Thymus (tissue), 14 donors: ENCODE measurements at places on chromosomes 2 and 18. TPM values are rescaled to one million over a fixed set of nuclear protein-coding genes. Genes with fewer than 3 reads are reported as not detected.

DNA sequence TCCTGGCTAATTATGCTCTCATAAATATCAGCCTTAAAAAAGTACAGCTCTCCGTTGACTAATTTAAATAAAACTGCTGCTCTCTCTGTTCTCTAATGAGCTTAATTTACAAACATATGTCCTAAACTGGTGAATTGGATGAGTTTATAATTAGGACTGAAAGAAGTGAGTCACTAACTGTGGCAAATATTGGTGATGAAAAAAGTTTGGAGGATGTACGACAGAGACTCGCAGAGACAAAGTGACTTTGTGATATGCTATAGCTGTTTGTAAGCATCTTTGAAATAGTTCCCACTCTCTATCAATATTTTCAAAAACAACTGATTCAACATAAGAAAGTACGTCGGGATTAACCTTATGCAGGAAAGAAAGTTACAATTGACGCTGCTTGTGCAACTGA lies 138.9 kb upstream of the TMEFF2 start:
- DNase-seq: no peak
- no peak overlapping the region for H3K27ac ChIP-seq
- no peaks in the 10 kb centered on the region for H3K27me3 ChIP-seq
- no peak overlapping the region for H3K4me3 ChIP-seq

The SH3RF3 gene
- polyA plus RNA-seq: 8.2 TPM

DNA sequence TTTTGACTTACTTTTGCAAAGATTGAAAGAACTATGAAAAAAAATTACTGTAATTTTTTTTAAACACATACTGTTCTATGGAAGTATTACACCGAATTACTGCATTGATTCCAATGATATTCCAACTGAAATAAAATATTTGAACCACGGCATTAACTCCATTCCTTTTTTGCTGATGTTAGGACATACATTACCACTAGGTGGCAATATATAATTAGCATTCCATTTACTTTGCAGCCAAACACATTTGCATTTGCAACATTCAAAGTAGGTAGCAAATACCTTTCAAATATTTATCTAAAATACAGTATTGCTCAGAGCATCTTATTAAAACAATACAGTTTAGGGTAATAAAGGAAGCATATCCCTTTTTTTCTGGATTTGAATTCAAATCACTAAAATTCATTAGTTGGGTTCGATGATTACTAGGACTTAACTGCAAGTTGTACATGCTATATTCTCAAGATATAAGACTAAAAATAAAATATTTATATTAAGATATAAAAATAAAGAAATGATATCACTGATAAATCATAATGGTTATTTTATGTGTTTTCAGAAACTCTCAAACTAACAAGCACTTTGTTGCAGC lies 31.3 kb downstream of the LANCL1 start:
- H3K27me3 ChIP-seq: no peaks in the 10 kb centered on the region
- H3K4me1 ChIP-seq: no peaks in the 10 kb centered on the region
- H3K27ac ChIP-seq: no peak overlapping the region
- H3K36me3 ChIP-seq: peaks cover 9% of the 10 kb centered on the region
- DNase-seq: peak; percentile 11

The UXS1 gene
- polyA plus RNA-seq: 21.6 TPM

GRCh38 chr2:194700726-194701125 lies 956.3 kb upstream of the SLC39A10 start:
- H3K36me3 ChIP-seq: no peaks in the 10 kb centered on the region
- H3K4me1 ChIP-seq: no peaks in the 10 kb centered on the region
- H3K27me3 ChIP-seq: no peaks in the 10 kb centered on the region

DNA sequence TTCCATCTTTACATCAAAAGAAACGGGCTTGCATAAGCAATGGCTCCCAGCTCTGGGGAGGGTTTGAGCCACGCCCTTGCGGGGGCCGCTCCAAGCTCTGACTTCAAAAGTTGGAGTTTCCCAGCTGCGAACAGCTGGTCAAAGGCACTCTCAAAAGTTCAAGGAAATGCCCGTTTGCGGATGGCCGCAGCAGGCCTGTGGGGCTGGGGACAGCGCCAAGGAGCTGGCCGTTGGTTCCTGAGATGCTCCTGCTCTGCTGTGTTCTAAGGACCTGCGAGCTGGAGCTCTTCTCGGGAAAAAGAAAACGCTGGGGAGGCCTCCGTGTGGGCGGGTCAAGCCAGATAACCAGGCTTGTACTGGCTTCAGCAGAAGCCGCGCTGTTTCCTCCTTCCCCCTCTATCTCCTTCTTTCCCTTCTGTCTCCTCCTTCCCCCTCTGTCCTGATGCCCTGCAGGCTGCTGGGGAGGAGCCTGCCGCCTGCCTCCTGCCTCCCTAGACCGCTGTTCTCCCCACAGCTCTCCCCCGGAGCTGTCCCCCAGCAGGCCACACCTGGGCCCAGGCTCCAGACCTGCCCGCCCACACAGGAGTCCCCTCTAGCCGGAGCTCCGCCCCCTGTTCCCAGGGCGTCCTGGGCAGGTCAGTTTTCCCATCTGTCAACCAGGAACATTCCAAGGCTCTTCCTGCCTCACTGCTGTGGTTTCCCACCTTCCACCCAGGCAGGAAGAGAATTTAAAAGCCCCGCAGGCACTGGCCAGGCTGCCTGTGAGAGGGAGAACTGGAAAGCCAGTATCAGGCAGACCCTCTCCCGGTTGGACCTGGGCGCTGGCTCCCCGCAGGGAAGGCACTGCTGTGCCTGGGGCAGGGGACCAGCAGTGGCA lies 14.1 kb downstream of the KLF11 start:
- H3K4me3 ChIP-seq: no peak overlapping the region
- peaks cover 4% of the 10 kb centered on the region for H3K36me3 ChIP-seq
- H3K27ac ChIP-seq: no peak overlapping the region

GRCh38 chr2:33091541-33092123 lies 144.9 kb downstream of the LTBP1 start:
- no peak overlapping the region for H3K27ac ChIP-seq
- H3K4me1 ChIP-seq: peaks cover 3% of the 10 kb centered on the region

GRCh38 chr2:224772494-224772893 lies 56.3 kb upstream of the CCDC195 start:
- no peak for DNase-seq
- H3K27ac ChIP-seq: no peak overlapping the region
- no peaks in the 10 kb centered on the region for H3K4me1 ChIP-seq
- peaks cover 29% of the 10 kb centered on the region for H3K36me3 ChIP-seq

- no peaks in the 10 kb centered on the region for H3K27me3 ChIP-seq
- H3K4me1 ChIP-seq: no peaks in the 10 kb centered on the region
- H3K27ac ChIP-seq: no peak overlapping the region
- no peak overlapping the region for H3K4me3 ChIP-seq
- no peaks in the 10 kb centered on the region for H3K36me3 ChIP-seq
- DNase-seq: no peak
Observed at GRCh38 chr18:53441761-53442414, 782.6 kb downstream of the MBD2 start.

DNA sequence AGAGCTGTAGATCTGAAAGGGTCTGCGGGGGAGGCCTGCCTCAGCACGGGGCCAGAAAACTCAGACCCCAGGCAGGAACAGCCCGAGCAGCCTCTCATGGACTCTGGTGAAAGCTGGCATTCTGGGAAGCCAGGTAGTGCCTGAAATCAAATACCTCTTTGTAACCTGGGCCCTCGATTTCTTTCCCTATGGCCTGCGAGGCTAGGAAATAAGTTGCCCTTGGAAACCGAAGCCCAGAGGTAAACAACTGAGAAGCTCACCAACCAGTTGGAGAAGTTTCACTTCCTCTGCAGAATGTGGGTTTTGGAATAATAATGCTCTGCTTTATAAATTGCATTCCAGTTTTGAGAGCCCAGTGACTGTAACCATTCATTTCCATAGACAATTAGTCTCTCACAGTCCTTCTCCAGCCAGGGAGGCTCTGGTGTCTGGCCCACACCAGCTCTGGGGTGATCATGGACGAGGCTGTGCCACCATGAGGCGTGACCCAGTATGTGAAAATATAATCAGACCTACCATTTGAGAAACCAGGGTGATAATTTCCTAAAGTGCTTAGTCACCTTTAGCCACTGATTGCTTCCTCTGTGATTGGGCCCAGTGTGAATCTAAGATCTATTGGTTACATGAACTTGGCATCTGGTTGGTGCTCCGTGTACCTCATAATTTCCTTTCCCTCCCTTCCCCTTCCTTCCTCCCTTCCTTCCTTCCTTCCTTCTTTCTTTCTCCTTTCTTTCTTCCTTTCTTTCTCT lies 133.1 kb upstream of the PELI1 start:
- H3K4me1 ChIP-seq: peaks cover 11% of the 10 kb centered on the region
- H3K36me3 ChIP-seq: no peaks in the 10 kb centered on the region
- H3K27ac ChIP-seq: no peak overlapping the region
- no peak overlapping the region for H3K4me3 ChIP-seq
- no peaks in the 10 kb centered on the region for H3K27me3 ChIP-seq
- no peak for DNase-seq
